ENCODE measurements at places on chromosomes 6 and 20.

DNA sequence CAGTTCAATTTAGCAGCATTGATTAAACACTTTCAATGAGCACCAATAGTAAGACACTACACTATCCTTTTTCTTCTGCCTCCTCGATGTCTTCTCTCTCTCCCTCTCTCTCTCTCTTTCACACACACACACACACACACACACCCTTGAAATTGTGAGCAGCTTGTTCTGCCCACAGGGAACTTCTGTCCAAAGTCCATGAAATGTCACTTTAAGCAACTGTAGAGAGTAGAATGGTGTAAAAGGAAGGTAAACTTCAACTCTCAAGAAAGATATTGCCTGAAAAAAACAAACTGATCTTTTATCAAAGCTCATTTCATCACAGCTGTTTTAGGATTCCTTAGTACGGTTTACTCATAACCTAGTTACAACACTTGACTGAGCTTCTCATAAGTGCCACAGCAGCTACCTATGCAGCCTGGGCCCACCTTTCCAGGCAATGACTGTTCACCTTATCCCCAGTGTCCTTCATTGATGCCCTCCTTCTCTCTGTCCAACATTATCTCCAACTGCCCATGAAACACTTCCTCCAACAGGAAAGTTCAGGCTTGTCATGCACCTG, 107.0 kb downstream of the TNFRSF21 start:
- DNase-seq = no peak

DNA sequence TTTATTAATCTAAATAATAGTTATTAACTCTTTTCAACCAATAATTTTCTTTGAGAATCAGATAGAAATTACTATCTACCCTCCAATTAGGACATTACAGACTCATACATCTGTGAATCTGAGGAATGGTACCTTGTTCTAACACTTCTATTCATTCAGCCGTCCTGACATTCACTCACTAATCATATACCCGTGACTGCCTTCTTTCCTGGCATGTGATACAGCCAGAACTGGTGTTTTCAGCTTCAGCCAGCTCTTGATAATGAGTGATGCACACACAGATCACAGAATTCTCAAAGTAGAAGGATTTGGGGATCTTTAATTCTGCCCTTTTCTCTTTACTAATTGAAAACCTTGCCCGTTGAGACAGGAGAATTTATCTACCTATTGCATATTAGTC, 499.9 kb downstream of the UTRN start:
- no peak for DNase-seq

DNA sequence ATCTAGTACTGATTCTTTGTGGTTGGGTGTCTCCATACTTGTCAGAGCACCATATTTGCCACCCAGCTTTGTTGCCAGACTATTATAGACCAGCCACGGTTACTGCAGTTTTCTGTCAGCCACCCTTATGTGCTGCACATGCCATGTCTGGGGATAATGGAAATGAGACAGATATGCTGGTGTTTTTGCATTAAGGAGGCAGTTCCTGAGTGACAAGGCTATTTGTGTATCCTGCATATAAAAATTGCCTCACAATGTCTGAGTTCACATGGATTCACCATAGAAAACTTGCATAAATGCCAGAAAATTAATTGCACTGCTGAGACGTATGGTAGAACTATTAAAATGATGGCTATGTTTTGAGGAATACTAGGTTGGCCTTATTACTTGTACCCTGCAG, 51.8 kb downstream of the NKAIN2 start:
- DNase-seq = no peak

DNA sequence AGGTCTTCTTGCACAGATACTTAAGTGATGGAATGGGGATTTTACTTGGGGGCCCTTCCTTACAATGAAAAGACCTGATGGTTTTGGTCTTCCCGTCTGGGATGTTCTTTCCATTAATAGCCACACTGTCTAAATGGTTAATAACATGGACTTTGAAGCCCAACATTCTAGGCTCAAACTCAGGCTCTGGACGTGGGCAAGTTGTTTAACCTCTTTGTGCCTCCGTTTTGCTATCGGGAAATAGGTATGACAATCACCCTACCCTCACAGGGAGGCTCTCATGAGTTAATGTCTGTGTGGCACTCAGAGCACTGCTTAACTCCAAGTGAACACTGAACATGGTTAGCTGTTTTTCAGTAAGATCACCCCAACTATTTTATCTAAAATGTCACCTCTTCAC, 360.7 kb upstream of the FLRT3 start:
- no peak for DNase-seq

- no peak for DNase-seq
Observed at GRCh38 chr6:23388086-23388783, 737.8 kb upstream of the NRSN1 start.

- no peak for DNase-seq
Observed at GRCh38 chr20:35767683-35768481, 3.9 kb upstream of the PHF20 start.

- no peak for DNase-seq
Observed at GRCh38 chr6:166772518-166772917, 145.5 kb upstream of the RPS6KA2 start.

DNA sequence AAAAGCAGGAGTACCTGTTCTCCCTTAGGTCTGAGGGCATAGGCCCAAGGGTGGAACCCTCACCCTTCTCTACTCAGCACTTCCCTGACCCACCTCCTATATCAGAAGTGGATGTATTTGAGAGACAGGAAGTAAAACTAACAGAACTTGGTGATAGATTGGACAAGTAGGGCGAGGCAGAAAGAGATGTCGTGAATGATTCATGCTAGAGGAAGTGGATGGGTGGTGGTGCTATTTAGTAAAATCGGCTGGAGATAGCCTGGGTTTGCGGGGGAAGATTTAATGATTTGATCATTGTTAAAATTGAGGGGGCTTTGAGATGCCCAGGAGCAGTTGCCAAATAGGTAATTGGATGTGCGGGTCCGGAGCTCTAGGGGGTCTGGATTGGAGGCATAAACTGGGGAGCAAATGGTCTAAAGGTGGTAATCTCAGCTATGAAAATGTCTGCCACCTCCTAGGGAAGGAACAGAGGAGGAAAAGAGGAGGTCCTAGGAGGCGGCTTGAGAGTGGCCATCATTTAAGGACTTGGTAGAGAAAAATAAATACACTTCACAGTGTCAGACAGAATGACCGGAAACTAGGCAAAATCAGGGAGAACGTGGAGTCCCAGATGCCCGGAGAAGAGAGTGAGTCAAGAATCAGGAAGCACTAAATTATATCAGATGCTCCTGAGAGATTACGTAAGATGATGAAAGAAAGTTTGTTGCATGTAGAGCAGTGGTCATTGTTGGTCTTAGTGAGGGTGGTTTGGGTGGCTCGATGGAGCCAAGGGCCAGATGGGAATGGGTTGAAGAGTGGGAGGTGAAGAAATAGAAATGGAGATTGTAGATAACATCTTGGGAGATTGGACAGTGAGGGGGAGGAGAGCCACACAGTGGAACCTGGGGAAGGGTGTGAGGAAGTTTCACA, 142.0 kb downstream of the CEP57L1 start:
- no peak for DNase-seq

GRCh38 chr6:97203343-97203742, 79.7 kb downstream of the MMS22L start:
- DNase-seq = no peak

DNA sequence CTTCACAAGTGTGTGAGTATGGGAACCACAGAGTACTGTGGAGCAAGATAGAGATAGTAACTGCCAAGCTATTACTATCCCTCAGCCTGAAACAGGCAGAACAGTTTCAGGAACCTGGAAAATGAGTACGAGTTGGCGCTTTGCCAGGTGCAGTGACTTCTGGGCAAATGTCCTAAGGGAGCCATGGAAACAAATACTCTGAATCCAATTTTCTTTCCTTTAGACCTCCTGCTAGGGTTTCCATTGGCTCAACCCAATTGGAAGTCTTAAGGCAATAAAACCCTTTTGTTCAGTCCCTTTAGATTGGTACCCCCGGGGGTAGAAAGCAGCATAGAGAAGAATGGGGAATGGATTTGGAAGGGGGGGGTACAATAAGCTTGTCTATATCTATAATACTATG, 205.0 kb upstream of the EPHA7 start:
- DNase-seq = no peak

DNA sequence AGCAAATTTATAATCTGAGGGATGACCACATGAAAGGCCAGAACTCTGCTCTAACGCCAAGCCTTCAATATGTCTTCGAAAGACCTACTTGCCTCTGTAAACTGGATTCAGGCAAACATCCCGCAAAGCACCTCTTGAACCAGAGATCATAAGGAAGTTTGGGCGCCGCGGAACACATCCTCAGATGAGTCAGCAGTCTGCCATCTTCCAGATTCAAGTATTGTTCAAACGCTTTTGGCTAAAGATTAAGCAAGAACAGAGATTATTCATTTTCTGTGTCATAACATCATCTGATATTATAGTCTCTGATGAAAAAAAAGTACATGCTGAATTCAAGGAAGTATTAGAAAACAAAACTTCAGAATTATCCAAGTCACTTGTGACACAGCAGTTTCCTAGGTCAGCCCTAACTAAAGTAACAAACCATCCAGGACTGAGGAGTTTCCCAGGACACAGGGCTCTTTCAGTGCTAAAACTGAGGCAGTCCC, 20.8 kb downstream of the TBC1D7 start:
- DNase-seq = no peak

DNA sequence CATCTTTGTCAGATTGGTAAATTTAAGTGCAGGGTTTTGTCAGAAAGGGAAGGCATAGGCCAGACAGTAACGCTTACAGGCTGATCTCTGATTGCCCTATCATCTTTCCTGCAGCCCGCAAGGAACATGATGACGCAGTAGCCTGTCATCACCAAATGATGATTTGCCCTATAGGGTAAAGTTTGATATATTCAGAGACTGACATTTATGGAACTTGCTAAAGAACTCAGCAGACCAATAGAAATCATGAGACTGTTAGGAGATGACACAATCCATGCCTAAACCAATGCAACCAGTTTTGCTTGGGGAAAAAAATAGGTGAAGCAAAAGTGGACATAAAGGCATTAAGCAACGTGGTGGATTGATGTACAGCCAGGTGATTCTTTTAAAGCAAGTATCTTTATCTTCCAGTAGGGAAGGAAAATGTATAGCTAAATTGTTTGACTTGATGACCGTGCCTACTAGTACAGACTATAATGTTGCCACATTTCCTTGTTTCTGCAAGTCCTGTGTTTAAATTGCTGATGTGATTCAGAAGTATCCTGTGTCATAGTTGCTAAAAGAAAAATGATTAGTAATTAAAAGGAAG, 2.4 kb downstream of the NUS1 start:
- no peak for DNase-seq

DNA sequence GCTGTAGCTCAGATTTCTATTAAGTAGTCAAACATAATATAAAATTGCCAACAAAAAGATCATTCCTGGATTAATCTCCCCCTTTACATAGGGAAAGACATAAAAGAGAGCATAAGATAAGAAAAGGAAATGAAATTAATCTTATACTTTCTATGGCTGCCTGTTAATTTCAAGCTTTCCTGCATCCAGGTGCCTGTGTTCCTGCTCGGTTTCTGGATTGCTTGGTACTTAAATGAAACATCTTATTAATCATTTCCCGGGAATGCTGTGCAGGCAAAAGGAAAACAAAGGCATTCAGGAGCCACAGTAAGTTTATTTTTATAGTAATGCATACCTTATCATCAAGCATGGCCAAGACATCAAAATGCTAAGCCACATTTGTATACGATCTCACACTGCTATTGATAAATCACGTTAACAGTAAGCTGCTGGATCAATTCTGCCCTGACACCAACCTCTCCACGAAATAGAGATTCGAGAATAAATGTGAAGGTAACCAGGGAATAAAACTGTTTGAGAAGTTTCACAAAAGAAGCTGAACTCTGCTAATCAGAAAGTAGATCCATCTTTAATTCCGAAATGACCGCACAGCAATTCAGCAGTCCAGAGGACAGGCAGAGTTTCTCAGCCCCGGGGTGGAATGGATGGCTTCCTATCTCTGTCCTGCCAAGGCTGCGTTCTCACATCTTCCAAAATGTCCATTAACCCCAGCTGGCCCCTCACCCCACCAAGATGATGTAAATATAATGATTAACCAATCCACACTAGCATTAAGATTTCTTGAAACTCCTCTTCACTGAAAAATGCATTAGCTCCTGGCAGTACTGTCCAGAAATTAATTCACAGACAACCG, 32.6 kb upstream of the APCDD1L start:
- no peak for DNase-seq

GRCh38 chr20:4116091-4116490, 100.7 kb upstream of the RNF24 start:
- DNase-seq = no peak

DNA sequence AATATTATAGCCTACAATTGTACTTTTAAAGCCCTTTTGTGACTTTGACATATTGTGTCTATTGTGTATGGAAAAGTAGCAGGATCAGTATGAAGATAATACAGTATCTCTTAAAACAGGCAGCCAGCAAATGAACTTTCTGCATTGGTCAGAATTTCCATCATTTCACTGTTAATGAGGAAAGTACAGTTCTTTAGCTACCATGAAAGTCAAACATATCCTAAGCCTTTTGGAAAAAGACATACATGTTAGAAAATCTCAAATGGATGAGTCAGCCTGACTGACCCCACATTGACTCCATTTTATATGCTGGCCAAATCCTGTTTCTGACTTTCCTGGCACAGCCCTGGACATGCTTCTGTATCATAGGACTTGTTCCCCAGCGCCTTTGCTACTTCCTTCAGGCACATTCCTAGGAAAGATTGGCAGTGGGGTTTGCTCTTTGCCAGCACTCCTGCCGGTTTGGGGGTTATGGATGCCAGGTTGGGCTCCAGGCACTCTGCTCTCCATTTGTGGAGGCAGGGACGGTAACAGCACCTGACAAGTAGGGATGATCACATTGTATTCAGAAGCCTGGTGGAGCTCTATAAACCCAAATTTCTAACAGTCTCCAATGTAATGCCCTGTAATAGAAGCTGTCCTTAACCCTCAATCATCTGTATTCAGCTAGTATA, 43.7 kb downstream of the TOP1 start:
- peak; percentile 63 for DNase-seq

DNA sequence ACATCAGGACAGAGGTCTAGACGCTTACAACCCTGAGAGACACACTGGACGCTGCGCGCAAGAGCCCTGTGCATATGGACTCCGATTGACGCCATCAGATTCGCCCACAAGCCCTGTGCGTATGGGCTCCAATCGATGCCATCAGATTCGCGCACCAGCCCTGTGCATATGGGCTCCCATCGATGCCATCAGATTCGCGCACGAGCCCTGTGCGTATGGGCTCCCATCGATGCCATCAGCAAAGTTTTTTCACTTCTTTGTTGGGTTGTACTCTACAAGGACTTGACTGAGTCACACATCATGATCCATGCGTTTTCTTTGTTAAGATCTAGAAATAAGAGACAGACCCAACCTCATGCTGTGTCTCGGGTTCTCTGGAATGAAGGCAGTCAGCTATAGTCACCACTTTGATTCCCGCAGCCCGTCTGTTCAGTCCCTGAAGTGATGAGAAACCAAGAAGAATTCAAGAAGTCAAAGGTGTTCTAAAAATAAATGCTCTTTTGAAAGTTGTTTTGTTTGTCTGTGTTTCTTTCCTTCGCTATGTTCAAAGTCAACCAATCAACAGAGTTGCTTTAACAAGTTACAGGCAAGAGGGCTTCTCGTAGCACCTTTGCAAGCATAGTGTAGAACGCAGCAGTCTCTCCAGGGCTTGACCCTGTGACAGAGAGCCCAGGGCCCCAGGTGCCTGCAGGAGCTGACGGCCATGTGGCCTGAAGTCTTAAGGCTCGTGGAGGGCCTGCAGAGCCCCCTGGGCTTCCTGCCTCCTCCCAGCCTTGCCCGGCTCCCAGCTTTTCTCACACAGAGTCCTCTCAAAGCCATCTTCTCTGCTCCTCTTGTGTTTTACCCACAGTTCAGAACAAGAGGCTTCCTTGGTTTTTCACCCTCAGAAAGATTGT, 7.9 kb downstream of the RPS6KA2 start:
- DNase-seq = peak; percentile 22

GRCh38 chr20:39246436-39246835, 284.3 kb downstream of the DHX35 start:
- DNase-seq = no peak

Measured in amniotic stem cell (primary cell).